ENCODE measurements at places on chromosomes 5 and 9.

GRCh38 chr5:139210585-139210984, 12.4 kb upstream of the SIL1 start:
- no peak for DNase-seq

GRCh38 chr5:129664336-129664937, 83.5 kb upstream of the MINAR2 start:
- DNase-seq: peak; percentile 36

DNA sequence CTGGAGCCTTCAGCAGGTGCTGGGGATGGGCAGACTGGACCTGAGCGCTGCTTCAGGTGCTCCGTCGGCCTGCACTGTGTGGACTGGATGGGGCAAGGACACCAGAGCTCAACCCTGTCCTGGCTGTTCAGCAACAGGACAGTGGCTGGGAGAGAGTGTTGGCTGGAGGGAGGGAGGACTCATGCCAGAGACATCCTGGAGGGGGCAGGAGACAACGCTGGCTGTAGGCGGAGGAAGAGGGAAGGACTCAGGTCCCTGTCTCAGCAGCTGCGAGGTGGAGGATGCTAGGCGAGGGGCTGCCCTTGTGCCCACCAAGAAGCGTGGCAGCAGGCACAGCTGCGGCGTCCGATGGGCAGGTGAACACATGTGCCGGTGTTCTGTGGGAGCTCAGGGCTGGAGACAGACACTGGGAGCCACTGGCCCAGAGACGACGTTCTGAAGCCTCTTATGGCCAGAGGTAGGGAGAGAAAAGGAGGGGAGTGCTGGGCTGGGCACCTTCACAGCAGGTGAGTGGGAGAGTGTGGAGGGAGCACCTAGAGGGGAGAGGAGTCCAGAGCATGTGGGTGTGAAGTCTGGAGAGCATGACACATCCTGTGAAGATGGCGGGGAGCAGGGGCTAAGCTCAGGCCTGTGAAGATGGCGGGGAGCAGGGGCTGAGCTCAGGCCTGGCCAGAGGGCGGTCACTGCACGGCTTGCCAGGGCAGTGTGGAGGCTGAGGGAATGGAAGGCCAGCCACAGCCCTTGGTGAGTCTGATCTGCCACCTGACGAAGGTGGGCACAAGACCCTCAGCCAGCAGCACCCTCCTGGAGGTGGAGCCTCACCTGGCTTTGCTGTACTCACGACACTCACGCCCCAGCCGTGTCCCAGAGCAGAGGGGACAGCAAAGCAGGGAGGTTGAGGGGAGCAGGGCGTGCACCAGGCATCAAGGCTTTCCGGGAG, 79.1 kb upstream of the FCN1 start:
- DNase-seq: no peak

GRCh38 chr5:35458824-35459207, 158.8 kb upstream of the SPEF2 start:
- DNase-seq: no peak

- no peak for DNase-seq
Measured at GRCh38 chr5:102792705-102793104, 37.6 kb downstream of the PAM start.

Measured in stimulated activated CD4-positive, alpha-beta T cell treated with anti-CD3 and anti-CD28 coated beads, TNF-alpha, amount 100 ng/mL, for 48 hours (primary cell).